ENCODE measurements at places on chromosomes 12 and 14. TPM values are rescaled to one million over a fixed set of nuclear protein-coding genes. Genes with fewer than 3 reads are reported as not detected.

DNA sequence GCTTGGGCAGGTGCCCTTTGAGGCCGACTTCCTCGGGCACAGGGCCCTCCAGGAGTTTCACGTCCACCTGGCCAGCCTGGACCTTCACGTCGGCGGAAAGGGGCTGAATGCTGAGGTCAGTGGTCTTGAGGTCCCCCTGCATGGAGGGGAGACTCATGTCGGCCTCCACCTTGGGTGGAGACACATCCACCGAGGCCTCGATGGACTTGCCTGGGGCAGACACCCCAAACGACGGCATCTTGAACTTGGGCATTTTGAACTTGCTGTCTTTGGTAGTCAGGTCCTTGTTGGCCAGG lies 24.0 kb downstream of the PLD4 start:
- DNase-seq, result no peak

DNA sequence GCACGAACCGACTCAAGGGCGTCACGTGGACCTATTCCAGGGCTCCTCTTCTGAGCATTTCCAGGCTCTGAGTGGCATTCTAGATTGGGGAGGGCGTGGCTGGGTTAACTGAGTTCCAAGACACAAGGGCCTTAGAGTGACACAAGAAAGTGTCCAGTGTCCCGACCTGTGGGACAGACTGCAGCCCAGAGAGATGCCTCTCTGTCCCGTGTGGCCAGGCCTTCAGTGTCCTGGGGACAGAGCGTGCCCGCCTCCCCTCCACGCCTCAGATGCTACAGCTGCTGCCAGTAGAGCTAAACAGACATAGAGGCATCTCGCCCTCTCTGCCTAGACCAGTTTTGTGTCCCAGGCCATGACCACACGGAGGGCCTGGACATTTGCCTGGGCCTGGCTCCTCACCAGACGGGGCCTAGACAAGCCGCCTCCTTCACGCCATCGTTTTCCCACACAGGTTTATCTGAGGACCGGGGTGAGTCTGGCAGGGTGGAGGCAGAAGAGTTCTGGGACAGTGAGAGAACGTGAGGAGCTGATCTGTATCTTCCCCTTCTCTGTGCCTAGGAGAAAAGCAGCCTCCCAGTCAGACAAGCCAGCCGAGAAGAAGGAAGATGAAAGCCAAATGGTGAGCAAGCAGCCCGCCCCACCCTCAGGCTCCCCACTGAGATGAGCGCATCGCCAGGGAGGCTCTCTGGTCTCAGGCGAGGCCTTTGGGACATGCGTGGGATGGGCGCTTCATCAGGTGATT lies 27.1 kb downstream of the DEGS2 start:
- no peak for DNase-seq

DNA sequence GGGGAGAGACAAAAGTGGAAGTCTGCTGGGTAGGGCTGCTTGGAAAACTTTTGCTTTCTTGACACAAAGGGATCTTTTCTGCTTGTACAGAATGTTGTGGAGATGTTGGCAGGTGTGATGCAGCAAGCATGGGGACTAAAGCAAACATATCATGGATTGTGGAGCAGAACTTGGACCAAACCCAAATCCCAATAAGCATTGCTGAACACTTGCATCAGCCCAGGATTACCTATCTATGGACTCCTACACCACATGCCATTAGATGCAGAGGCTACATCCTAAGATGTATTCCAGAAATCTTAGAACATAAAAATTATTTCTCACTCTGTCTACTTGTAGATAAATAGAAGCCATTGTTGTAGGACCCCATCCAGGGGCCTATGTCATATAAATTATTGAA lies 44.7 kb upstream of the RERG start:
- no peak for DNase-seq

- no peak for DNase-seq
Measured at GRCh38 chr12:101698800-101699347, 1.4 kb downstream of the CHPT1 start.

DNA sequence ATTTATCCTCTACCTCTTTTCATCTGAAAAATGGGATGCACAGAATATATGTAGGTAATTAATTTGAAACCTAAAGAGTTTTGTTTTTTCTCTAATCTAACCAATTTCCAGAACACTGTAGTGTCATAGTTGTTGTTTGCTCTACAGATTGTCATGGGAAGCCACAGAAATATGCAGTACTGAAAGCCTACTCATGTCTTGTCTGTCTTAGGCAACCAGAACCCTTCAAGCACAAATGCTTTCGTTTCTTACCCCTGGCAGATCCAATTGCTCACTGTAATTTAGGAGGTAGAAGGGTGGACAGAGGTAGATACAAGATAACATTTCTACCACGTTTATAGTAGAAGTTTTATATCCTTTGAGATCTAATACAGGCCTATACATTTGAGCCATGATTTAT lies 330.2 kb upstream of the NOVA1 start:
- no peak for DNase-seq

- DNase-seq, result no peak
Measured at GRCh38 chr12:115660211-115660805, 617.2 kb downstream of the MED13L start.

DNA sequence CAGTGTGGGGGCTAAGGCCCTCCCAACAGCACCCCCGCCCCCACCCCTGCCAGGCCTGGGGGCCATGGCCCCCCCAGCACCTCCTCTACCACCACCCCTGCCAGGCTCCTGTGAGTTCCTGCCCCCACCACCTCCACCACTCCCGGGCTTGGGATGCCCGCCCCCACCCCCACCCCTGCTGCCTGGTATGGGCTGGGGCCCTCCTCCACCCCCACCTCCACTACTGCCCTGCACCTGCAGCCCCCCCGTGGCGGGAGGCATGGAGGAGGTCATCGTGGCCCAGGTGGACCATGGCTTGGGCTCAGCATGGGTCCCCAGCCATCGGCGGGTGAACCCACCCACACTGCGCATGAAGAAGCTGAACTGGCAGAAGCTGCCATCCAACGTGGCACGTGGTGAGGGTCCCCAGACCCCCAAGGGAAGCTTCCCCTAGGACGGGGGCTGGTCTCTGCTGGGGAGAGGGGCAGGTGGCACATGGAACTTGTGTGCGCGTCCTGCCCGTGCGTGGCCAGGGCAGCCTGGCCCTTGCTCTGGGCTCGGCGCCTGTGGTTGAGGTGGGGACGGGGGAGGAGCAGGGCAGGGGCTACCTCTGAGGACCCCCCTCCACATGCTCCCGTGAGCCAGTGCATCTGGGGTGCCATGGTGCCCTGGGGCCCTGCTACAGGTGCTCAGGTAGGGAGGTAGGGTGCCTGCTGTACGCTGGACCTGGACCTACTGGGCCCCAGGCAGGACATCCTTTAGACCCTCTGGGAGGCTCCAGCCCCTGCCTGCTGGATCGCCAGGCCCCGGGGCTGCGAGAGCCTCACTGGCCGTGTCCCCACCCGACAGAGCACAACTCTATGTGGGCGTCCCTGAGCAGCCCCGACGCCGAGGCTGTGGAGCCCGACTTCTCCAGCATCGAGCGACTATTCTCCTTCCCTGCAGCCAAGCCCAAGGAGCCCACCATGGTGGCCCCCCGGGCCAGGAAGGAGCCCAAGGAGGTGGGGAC lies 16.1 kb upstream of the ADSS1 start:
- no peak for DNase-seq

DNA sequence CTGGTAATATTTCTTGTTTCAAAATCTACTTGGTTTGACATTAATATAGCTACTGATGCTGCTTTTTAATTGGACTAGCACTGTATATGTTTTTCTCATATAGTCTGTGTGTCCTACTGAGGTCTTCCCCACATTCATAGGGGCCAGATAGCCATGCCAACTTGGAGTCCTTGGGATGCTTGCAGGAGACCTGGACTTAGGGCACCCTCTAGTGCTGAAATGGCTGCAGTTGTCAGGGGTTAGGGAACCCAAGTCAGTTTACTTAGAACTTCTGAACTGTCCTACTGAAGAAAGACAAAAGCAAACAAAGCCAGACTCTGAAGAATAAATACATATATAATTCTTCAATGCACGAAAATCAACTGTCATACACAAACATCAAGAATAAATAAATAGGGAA lies 279.9 kb upstream of the SYT1 start:
- DNase-seq, result peak; percentile 49

GRCh38 chr12:108093209-108093608 lies 35.9 kb upstream of the WSCD2 start:
- no peak for DNase-seq

DNA sequence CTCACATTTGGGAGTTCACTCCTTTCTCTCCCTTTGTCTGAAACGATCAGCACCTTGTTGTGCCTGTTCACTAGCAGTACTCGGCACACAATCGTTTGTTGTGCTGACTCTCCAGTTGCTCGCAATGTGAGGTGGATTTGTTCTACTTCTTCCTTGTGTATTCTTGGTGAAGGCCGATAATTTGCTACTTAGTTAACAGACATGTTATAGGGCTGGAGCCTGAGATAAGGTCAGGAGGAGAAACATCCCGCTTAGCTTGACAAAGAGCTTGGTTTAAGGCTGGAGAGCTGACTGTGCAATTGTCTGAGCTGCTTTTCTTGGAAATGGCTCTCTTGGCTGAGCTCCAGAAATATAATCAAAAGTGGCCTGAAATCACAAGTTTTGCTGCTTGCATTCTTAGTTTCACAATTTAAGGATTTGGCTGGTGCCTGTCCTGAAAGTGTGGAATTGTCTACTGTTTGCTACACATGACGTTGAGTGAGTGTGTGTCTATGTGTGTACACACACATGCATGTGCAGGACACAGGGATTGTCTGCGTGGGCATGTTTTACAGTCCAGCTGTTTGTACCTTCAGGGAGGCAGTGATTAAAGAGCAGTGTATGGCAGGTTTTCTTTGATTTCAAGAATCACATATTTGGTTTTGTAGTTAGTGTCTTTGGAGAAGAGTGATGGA lies 77.7 kb downstream of the ARF6 start:
- DNase-seq, result no peak

DNA sequence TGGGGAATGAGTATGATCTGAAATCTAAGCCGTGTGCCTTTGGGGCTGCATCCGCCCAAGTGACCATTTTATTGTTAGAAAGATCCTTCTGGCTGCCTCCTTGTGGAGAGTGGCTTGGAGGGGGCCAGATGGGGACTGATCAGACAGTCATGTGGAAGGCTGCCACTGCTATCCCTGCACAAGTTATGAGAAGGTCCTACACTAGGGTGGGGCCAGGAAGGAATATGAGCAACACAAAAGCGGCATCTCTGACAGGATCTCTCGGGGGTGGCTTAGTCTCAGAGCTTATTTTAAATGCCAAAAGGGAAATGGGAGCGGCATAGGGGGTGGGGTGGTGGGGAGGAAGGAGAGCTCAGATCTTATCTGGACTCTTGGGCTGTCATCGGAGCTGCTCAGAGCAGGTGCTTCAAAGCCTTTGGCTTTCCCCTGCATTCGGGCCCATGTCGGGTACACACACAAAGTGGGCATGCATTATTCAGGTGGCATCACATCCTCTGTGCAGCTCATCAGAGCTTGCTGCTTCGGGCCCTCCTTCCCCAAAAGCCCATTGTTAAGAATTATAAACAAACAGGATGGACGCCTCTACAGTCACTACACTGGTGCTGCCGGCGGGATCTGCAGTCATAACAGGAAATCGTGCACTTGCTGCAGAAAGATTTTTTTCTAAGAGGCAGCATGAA lies 805.4 kb downstream of the VRK1 start:
- no peak for DNase-seq

- no peak for DNase-seq
Measured at GRCh38 chr12:129200576-129200975, 347.3 kb downstream of the GLT1D1 start.

DNA sequence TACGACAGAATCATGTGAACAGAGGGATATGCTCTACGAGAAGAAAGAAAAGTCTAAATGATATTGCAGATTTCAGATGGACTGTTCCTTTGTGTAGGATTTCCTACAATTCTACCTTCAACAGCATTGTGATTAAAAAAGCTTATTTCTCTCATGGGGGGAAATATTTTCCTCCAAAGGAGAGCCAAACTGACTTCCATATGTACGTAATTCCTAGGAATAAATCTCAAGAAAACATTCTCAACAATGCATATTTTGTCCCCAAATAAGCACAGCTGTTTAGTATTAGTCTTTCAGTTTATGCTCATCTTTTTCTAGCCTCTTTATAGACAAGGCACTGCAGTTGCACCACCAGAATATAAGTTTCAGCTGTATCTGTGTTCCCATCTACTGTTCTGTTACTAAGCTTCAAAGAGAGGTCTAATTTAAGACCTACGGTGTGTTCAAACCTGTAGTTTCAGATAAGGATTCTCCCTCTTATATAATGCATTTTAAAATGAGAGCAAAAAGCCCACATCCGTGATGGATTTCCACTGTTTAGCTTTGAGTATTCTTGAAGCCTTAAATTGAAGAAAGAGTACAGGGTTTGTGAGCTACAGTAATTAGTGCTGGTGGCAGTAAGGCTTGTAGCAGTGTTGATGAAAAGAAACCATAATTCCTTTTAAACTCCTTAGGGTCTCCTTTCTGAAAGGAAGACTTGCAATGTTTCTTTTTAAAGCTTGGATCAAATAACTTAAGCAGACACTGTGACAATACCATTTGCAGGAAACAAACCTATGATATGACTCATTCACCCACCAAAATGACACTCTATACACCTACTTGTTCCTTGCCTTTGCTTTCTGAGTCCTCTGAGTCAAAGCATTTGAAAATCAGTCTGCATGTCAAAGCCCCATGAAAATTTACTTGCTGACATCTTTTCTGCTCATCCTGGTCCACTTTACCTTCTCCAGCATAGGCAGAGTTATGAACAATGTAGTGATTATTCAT lies 754.1 kb downstream of the NOVA1 start:
- no peak for DNase-seq

DNA sequence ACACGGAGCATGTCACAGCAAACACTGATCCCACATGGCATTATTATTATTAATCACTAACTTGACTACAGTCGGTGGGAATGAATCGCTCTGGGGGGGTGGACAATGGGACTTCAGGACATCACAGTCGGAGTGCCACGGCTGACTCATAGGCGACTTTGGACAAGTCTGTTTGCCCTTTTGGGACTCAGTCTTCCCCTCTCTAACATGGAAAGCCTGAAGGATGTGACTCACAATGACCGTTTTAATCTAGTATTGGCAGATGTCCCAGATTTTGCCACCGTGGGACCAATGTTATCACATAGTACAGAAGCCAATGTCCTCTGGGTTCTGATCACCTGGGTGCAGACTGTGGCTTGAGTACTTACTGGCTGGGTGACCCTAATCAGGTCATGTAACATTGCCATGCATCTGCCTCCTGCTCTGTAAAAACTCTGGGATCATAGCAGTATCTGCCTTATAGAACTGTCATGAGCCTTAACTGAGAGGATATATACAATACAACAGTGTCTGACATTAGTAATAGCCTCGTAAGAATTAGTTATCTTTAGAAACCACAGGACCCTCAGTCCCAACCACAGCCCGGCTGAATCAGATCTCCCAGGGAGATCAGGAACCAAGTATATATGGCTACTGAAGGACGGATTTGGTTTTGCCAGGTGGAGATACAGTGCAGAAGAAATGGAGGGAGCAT lies 362.6 kb downstream of the BCL11B start:
- DNase-seq, result no peak

Gene INSM2
- total RNA-seq, result not detected

Gene ADCY4
- total RNA-seq, result 0.35 TPM

Gene DAO
- not detected for total RNA-seq

Gene MMP19
- 2.6 TPM for total RNA-seq

Gene NEK9
- 39.5 TPM for total RNA-seq

Gene EPYC
- not detected for total RNA-seq

Gene LTB4R
- 6.8 TPM for total RNA-seq

Gene NPFF
- total RNA-seq, result 0.80 TPM

Gene ISCU
- total RNA-seq, result 82.3 TPM

Gene SYNE3
- total RNA-seq, result not detected

Gene SAMD4A
- 12.3 TPM for total RNA-seq

Gene TMEM63C
- total RNA-seq, result 7.0 TPM

Gene ITGA7
- 76.4 TPM for total RNA-seq

Gene TEDC1
- total RNA-seq, result 5.6 TPM
